ENCODE measurements at places on chromosomes 6 and 20.

DNA sequence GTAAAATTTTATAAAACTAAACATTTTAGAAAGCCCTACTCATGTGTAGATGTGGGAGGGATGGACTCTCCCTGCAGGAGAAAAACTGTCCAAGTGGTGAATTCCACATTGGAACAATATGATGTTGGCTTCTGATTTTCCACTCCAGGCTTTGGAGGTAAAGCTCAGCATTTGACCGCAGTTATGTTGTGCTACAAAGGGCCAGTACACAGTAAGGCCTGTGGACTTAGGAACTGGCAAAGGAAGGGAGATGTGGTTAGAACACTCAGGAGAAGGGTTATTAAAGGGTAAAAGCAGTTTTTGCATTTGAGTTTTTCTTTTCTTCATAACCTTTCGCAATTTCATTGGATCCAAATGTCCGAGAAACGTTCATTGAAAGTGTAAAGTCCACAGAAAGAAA is 150.3 kb upstream of the SASH1 start:
- no peak for DNase-seq

- no peak for DNase-seq
Measured at GRCh38 chr6:122567034-122567433, 43.2 kb upstream of the PKIB start.

GRCh38 chr6:13397359-13398068 is 69.2 kb upstream of the TBC1D7 start:
- no peak for DNase-seq

DNA sequence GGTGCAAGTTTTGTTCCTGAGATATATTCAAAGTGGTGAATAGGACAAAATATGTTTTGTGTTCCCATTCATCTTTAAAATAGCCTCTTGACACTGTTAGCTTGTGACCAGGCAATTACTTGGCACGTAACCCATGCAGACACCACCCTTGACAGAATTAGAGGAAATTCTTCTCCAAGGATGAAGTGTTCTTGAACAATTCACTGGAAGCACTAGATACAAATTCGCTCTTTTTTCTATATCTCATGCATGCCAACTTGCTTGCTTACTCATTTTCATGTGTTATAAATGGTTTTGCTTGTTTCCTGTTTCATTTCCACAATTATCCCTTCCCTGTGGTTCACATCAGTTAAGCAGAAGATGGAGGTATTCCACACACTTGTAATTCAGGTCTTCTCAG is 105.2 kb upstream of the MAN1A1 start:
- no peak for DNase-seq

DNA sequence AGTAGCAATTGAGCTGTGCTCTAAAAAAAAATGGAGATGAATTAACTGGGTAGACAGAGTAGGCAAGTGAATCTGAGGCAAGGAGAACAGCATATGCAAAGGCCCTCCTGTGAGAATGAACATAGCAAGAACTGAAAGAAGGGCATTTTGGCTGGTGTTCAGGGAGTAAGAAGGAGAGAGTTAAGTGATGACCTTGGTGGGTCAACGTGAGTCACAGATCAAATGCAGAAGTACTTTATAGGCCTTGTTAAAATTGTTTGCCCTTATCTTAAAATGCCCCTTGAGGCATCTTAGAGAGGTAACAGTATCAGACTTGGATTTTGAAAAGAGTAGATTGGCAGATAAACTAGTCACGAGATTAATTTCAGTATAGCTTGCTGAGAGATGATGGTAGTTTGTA is 24.5 kb downstream of the NDUFAF5 start:
- no peak for DNase-seq

DNA sequence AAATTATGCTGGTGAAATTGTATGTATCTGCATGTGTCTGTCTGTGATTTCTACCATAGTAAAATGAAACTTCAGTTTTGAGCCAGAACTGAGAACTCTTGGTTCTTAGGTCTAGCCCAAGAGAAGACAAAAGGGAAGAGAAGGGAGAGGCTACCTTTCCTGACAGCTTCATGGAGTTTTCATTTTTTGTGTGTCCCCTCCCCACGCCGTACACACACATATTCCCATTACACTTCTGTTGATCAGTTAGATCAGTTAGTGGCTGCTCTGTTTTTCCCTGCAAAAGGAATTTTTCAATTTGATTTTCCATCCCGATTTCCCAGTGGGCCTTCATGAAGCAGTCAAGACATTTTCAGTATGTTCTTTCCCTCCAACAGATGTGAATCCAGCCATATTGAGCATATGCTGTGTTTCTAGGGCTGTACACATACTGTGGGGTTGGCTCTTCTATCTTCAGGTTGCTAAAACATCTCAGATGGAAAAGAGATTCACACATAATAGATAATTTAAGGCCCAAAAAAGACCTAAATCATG is 52.5 kb downstream of the HIVEP1 start:
- DNase-seq = no peak

- no peak for DNase-seq
Measured at GRCh38 chr20:52783769-52784168, 188.4 kb upstream of the TSHZ2 start.

GRCh38 chr6:33313709-33314514 is at the start of gene TAPBP:
TSS of gene TAPBP (minus strand) at chr6:33314078. CDS start at chr6:33314041, 37 bp downstream.
- peak; percentile 62 for DNase-seq

GRCh38 chr6:115393821-115394220 is 666.9 kb downstream of the FRK start:
- DNase-seq = no peak

DNA sequence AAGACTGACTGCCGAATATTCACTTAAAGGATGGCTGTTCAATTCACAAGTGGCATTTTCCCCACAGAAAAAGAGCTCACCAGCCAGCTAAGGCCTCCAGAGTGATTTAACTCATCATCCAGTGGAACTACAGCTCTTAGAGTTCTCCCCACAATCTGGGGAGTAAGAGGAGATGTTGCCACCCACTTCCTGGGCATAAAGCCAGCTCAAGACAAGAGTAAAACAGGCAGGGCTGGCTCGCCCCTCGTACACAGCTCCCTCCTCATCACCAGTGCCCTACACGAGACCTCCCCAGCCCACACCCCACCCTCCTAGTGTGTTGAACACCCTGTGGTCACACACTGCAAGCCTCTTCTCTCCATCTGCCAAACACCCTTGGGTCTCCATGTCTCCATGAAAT is 47.2 kb upstream of the IPCEF1 start:
- no peak for DNase-seq

DNA sequence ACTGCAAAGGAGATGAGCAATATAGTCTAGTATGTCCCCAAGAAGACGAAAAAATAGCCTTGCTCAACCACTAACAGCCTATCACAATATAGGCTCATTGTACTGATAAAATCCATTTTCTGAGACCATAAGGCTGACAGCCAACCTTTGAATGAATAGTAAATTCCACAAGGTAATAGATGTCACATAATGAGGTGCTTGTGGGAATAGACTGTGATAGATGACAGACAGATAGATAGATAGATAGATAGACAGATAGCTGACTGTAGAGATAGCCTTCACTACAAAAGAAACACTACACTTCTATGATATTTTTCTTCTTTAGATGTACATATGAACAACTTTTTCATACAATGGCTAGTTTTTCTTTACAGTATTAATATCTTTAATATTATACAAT is 760.3 kb upstream of the NRSN1 start:
- DNase-seq = no peak

- DNase-seq = no peak
Measured at GRCh38 chr6:7866526-7866925, 44.1 kb downstream of the TXNDC5 start.

GRCh38 chr6:38310061-38310460 is 329.7 kb downstream of the BTBD9 start:
- DNase-seq = peak; percentile 45
